ENCODE measurements at places on chromosomes 2 and 18.

GRCh38 chr2:21415234-21415633, 291.5 kb downstream of the TDRD15 start:
- DNase-seq = no peak

GRCh38 chr18:3597409-3598357, 147.7 kb downstream of the TGIF1 start:
- no peak for DNase-seq

DNA sequence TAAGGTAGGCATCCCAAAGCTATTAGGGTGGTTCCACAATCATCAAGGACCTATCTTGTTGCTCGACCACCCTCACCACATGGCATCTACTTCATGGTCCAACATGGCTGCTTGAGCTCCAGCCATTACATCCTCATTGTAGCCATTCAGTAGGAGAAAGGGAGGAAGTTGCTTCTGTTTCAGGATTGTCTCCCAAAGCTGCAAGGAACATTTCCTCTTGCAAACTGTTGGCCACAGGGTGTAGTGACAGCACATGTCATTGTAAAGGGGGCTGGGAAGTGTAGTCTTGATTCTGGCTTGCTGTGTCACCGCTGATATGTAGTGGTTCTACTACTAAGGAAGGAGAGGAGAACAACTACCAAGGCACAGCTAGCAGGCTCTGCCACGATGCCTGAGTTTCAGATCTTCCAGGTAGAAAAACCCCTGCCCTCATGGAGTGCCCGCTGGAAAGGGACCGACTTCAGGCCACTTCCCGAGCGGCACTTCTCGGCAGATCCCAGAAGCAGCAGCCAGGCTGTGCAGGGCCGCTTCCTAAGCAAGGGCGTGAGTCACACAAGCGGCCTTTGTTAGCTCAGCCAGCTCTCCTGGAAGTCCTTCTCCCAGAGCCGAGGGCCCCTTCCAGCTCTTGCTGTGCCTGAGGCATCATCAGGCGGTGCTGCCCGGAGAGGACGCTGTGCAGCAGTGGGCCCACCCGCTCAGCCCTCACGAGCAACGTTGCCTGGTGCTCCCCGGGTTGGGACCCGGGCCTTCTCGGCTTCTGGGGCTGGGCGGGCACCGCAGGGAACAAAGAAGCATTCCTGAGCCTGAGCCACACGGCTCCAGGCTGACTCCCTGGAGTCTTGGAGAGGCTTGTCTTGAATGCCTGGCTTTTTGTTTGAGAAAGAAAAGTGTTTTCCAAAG, 58.2 kb downstream of the HS6ST1 start:
- no peak for DNase-seq

DNA sequence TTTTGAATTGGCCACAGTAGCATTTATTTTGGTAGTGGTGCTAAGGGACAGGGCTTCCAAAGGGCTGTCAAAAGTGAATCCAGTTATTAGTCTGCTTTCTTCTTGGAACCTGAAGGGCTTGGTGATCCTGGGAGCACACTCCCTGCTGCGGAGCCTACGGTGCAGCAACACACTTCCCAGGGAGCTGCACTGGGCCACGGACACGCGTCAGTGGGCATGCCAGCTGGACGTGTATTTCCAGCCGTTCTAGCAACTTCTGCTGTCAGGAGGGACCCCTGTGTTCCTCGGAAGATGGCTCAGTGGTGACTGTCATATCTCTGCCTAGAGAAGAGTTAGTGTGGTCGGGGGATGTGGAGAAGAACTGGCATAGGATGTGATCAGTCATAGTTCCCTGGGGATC, 204.6 kb downstream of the SOCS6 start:
- DNase-seq = no peak

GRCh38 chr2:15944325-15945017, 4.1 kb downstream of the MYCN start:
- DNase-seq = no peak

- no peak for DNase-seq
Measured at GRCh38 chr2:8525236-8525581, 156.6 kb upstream of the ID2 start.

GRCh38 chr2:176174824-176175708, 13.4 kb upstream of the HOXD1 start:
- no peak for DNase-seq

GRCh38 chr18:51666763-51667191, 469.3 kb upstream of the MEX3C start:
- no peak for DNase-seq

DNA sequence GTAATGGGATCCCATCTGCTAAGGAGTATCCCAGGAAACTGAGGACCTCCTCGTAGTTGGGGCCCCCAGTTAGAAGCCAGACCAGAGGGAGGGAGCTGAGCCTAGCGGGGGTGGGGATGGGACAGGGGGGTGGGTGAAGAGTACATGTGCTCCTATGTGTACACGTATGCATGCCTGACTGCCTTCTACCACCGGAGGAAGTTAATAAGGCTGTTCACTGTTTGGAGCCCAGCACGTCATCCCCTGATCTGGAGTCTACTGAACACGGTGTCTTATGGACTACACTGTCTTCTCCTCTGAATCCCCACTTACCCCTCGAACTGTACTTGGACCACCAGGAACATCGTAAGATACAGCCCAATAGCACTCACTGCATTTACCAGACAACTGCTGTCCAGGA, 68.5 kb downstream of the SFXN5 start:
- no peak for DNase-seq

GRCh38 chr2:2188941-2189340, 142.1 kb downstream of the MYT1L start:
- no peak for DNase-seq

GRCh38 chr2:166448106-166448505, 45.9 kb downstream of the SCN7A start:
- no peak for DNase-seq

DNA sequence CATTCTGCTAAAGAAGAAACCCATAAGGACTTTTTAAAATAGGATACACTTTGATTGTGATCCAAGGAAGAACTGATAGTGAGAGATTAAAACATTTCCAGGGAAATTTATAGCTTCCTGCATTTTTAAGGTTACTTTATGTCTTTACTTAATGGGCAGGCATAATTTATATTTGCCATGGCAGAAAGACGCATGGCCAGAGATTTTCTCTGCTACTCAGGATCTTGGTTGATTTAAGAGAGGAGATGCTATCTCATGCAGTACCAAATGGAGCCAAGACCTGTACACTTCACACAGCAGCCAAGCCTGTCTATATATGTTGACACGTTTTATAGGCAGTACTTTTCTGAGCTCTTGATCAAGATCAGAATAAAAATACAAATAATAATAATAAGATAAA, 60.9 kb upstream of the NT5C1B start:
- no peak for DNase-seq

DNA sequence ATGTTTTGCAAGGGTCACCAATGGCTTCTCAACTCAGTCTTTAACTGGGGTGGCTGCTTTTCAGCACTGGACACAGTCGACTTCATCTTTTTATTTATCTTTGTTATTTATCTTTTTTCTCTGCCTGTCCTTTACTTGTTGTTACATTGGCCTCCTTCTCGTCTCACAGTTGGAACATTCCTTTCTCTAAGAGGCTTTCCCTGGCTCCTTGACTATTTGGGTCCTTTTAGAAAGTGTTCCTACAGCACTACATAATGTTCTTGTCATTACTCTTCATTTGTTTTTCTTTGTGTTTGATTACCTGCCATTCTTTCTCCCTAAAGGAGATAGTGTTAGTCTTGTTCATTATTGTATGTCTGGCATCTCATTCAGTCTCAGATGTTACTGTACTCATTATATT, 122.0 kb downstream of the KIAA1328 start:
- no peak for DNase-seq

GRCh38 chr2:108460345-108461037, 11.5 kb downstream of the GCC2 start:
- no peak for DNase-seq

GRCh38 chr18:10094154-10094553, 180.3 kb downstream of the VAPA start:
- no peak for DNase-seq

- no peak for DNase-seq
Measured at GRCh38 chr2:213229814-213230213, 54.5 kb upstream of the SPAG16 start.

All from stimulated activated CD8-positive, alpha-beta memory T cell treated with anti-CD3 and anti-CD28 coated beads, Interleukin-4, amount 100 ng/mL, for 1 hour (primary cell).